ENCODE measurements at places on chromosomes 7 and 10.

DNA sequence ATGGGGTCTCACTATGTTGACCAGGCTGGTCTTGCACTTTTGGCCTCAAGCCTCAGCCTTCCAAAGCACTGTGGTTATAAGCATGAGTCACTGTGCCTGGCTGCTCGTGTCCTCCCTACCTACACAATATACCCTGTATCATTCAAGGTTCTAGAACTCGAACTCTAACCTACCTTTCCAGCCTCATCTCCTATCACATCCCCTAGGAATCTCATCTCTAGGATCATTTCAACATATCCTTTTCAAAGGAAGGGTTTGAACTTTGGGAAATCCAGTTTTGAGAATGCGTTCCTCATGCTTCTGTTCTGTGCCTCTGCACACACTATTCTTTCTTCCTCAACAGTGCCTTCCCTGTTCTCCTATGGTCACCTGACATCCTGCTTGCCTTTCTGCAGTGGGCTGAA lies 87.8 kb upstream of the RHEB start:
- no peak for DNase-seq

DNA sequence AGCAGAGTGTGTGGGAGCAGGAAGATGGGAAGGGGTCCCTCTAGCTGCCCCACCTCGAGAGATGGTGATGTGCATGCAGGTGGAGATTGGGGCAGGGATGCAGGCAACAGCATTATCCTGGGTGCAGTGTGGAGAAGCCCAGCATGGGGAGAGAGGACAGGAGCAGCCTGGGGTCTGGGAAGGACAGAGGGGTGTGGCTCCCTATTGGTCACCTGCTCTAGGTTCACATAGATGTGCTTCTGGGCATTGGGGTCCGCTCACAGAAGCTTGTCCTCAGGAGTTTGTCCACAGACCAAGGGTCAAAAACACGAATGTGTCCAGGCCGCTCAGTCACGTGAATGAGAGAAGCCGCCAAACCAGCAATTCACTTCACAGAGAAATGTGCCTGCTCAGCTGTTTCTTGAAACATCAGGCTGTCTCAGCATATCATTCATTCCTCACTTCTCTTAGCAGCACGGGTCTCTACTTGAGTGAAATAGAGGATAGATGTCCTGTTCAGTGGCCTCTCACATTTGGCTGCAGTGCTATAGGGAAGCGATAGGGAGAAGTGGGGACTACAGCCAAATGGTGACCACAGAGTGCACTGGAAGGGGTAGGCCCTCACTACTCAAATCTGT lies 11.5 kb upstream of the SLC29A3 start:
- no peak for DNase-seq

DNA sequence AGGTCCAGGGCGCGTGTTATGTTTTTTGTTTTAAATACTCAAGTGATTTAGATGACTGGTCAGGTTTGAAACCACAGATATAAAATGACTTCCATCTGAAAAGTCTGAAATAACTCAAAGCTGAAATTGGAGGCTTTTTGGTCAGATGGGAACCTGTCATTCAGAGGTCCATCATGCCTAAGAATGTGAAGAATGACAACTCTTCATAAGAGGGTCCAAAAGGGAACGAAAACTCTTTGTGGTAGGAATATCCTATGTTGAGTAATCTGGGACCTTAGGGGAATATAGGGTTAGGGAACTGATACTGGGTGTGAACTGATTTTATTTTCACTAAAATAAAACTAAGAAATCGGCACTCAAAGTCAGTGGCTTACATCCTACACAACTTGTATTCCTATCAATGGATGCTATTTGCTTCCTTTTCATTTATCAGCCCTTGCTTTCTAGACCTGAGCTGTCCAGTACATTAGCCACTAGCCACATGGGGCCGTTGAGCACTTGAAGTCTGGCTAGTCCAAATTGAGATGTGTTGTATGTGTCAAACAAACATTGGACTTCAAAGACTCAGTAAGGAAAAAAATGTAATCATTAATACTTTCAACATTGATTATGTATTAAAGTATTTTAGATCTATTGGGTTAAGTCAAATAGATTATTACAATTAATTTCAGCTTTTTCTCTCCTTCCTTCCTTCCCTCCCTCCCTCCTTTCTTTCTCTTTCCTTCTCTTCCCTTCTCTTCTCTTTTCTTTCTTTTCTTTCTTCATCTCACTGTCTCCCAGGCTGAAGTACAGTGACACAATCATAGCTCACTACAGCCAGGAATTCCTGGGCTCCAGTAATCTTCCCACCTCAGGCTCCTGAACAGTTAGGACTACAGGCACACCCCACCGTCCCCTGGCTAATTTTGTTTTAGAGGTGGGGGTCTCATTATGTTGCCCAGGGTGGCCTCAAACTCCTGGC lies 56.5 kb upstream of the KDM7A start:
- DNase-seq, result no peak

- no peak for DNase-seq
These were observed 15.6 kb upstream of the HECW1 start for GRCh38 chr7:43096875-43097274.

- no peak for DNase-seq
These were observed 9.3 kb downstream of the RBM33 start for GRCh38 chr7:155653803-155654202.

DNA sequence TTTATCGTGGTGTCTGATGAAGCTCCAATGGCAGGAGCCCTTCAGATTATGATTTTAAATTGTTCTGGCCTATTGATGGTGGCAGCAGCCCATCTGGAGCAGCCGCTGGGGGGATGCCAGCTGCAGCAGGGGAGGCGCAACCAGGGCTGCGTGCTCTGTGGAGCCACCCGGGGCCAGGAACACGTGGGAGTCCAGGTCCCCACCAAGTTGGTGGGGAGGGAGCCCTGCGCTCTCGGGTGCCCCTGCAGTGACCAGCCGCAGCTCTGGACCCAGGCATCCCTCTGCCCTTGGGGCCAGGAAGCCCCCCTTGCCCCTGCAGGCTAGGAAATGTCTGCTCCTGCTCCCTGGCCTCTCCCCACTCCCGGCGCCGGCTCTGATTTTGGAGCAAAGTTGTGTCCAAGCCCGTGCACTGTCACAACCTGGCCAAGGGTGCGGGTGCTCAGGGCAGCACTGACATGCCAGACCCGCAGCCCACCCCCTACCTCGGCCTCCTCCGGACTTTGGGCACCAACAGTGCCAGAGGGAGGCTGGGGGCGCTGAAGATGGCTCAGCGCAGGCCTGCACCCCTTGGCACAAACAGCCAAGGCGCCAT lies 147.2 kb upstream of the ADO start:
- no peak for DNase-seq

Data from stimulated activated CD4-positive, alpha-beta T cell treated with anti-CD3 and anti-CD28 coated beads, Interleukin-2, amount 100 ng/mL, for 24 hours (primary cell).